Mucosa of descending colon (tissue), 3 donors: ENCODE measurements at places on chromosomes 1 and 21.
A peak's percentile ranks its signal among the peaks of the same experiment; 100 is the strongest.

DNA sequence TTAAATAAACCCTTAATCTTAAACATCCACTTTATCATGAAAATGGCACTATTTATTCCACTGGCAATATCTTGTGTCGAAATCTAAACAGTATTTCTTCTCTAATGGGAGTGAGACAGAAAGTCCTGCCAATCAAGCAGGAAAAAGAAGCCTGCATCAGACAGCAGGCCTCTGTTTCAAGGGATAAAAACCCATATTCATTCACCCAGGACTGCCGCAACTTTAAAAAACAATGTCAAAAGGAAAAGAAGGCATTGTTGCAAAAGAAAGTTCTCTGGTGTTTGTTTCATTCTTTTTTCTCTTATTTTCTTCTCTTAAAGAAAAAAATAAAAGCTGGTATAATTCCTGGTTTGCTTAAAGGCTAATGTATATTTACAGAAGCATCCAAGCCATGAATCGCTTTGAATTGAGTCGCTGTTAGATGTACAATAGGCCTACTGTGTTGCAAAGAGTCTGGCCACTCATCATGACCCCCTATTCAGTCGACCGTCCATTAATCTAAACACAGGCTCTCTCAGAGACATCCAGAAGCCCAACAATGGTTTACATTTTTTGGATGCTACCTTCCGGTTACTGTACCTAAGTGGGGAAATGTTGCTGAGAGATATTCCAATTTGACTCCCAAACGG lies 48.7 kb upstream of the ZC3H11B start:
- no peak for DNase-seq

DNA sequence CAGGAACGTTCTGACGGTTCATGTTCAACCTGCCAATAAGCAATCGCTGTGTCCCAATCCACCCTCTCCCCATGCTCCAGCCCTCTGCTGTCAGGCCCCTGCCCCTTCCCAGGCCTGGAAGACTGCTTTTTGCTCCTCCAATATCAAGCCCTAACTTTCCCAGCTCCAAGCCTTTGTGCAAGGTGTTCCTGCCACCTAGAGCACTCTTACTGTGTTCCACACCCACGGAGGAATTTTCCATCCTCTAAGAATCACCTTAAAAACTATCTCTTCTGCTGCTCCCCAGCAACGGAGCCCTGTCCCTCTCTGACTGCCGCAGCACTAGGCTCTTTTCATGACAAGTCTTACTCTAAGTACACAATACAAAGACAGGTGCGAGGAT lies 657.9 kb downstream of the AJAP1 start:
- DNase-seq, result no peak

DNA sequence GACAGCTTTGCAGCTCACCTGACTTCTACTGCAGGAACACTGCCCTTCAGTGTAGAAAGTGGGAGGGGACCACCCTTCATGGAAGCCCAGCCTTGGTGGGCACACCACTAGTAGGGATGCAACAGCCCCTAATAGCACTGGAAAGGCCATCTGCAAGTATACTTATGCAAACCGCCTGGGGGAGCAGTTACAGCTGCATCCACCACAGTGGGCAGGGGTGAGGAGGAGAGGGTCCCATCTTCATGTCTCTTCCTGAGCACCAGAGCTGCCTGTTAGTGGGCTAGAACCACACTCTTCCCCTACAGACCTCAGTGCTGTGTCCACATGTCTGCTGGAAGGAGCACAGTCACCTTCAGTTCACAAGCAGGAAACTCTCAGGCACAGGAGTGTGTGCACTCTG lies 66.2 kb upstream of the LHX8 start:
- DNase-seq, result no peak

GRCh38 chr1:12314333-12314903 lies 84.6 kb downstream of the VPS13D start:
- DNase-seq, result no peak

DNA sequence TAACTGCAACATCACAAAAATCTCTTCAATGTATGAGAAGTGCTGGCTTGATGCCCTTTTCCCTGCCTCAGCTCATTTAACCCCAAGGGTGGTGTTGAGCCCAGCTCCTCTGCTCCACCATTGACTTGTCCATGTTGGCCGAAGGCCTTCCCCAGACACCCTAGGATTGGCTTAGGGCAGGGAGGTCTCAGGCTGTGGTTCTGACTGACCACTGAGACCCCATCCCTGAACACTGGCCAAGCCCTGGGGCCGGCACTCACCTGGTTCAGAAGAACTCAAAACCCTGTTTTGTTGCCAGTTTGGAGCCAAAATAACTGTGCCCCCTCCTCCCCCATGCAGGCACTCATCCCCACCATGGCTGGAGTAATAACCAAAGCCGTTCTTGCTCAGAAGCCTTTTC lies 38.6 kb downstream of the NENF start:
- no peak for DNase-seq

- no peak for DNase-seq
These were observed 28.0 kb upstream of the SFPQ start for GRCh38 chr1:35220976-35221375.

DNA sequence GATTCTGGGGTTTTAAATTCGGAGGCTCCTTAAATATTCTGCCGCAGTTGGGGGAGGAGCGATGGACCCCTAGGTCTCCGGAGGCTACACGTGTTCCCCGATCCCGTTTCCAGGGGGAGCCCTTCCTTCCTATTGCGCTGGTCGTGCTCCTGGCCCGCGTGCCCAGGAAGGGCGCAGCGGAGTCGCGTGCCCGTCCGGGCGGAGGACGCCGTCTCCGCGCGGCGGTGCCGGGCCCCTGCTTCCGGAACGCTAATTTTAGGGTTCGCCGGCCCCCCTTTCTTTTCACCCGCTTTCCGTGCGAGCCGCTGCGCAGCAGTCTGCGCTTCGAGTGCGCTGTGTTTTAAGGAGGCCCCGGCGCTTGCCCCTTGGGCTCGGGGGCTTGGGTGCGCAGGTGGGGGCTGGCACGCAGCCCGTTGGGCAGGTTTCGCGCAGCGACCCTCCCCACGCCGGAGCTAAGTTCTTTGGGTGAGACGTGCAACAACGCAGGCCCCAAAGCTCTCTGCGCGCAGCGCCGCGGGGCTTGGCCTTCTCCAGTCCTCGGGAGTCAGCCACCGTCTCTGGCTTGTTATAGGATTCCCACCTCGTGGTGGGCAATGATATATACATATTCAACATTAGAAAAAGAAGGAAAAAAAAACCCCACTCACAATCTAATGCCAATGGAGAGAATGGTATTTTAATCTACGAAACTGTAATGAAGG lies 43.5 kb upstream of the DNAJC6 start:
- peak; percentile 39 for DNase-seq

- no peak for DNase-seq
These were observed 69.1 kb downstream of the DISC1 start for GRCh38 chr1:231695439-231696255.

DNA sequence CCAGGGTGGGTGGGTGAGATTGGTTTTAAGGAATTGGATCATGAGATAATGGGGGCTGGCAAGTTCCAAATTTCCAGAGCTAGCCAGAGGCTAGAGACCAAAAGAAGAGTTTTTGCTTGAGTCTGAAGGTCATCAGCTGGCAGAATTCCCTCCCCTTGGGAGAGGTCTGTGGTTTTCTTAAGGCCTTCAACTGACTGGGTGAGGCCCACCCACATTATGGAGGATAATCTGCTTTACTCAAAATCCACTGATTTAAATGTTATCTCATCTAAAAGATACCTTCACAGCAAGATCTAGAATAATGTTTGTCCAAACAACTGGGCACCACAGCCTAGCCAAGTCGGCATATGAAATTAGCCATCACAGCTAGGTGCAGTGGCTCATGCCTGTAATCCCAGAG lies 156.4 kb downstream of the URB2 start:
- DNase-seq, result no peak

DNA sequence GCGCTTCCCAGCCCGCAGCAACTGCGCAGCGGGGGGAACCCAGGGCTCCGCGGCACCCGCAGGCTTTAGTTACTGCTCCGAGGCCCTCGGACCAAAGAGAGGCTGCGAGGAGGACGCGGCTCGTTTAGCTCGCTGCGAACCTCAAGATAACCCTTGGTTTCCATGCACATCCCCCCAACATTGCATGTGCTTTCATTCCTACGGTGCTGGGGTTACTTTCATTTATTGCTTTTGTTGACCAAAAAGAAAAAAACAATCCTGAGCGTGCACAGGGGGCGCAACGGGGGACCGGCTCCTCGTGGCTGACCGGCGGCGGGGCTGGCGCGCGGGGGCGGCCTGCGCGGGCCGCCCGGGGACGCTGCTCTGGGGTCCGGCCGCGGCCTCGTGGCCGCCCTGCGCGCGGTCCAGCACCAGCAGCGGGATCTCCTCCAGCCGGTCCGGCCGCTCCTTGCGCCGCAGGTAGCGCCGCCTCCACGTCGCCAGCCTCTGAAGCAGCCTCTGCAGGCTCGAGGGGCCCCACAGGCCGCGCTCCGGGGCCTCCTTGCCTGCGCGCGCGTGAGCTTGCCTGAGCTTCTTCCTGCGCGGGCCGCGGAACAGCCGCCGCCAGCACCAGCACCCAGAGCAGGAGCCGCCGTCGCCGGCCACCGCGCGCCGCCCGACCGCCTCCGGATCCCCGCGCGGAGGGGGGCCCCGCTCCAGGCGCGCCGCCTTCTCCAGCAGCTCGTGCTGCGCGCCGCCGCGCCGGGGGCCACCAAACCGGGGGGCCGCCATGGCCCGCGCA lies 77.4 kb downstream of the DESI2 start:
- peak; percentile 45 for DNase-seq

- DNase-seq, result no peak
These were observed 32.2 kb upstream of the ARTN start for GRCh38 chr1:43901196-43901961.

DNA sequence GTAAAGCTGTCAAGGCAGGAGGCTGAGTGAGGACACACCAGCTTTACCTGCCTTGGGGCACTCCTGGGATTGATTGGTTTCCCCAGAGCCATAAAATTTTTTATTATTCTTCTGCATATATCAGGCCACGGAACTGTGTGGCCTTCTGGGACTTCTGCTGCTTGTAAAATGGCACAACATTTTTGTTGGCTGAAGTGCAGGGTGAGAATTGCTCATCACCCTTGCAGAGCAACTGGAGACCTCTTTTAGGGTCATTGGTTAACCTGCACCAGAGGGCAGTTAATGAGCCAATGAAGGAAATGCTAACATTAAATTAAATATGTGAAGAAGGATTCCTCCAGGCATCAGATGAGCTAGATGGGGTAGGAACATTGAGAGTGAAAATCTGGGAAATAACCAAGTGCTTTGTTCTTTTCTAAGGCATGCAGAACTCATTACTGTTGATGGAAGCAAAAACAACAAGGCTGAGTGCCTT lies 87.7 kb downstream of the LTN1 start:
- DNase-seq, result no peak

- DNase-seq, result no peak
These were observed 136.7 kb upstream of the HOOK1 start for GRCh38 chr1:59678040-59678439.
